Neural progenitor cell (in vitro differentiated cells): ENCODE measurements at places on chromosomes 5 and 9.

GRCh38 chr5:157903117-157903450 is 44.1 kb upstream of the CLINT1 start:
- no peak for DNase-seq

DNA sequence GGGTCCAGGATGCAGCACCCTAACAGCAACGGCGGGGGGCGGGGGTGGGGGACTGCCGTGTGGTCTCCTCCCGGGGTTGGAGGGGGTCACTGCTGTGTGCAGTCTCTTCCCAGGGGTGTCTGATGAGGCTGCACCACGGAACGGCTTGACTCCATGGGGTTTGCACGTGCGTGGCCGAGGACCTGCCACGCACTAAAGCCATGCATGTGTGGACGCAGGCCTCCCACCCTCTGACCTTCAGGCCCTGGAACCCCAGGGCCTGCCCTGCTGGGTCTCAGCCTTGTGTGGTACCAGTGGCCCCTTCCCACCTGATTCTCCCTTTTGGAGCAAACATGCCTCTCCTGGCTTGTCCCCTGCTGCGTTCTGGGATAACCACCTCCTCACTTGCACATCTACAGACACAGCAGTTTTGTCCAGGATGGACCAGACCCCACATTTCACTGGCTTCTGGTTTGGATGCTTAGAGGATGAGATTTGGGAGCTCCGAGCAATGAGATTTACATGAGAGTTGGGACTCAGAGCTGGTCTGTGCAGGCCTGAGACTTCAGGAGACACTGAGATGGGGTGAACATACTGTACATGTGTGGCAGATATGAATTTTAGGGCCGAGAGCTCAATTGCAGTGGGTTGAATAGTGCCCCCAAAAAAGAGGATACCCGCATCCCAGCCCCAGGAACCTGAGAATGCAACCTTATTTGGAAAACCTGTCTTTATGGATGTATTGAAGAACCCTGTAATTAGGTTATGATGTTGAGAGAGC is 45.8 kb downstream of the SLC12A7 start:
- no peak overlapping the region for H3K4me3 ChIP-seq
- no peaks in the 10 kb centered on the region for H3K4me1 ChIP-seq
- H3K27me3 ChIP-seq: no peaks in the 10 kb centered on the region
- no peaks in the 10 kb centered on the region for H3K36me3 ChIP-seq

GRCh38 chr9:37038302-37038942 is 4.4 kb upstream of the PAX5 start:
- peak overlapping the region; percentile 46 for H3K4me3 ChIP-seq
- H3K36me3 ChIP-seq: no peaks in the 10 kb centered on the region
- peaks cover 72% of the 10 kb centered on the region for H3K4me1 ChIP-seq
- DNase-seq: no peak
- H3K27ac ChIP-seq: no peak overlapping the region

DNA sequence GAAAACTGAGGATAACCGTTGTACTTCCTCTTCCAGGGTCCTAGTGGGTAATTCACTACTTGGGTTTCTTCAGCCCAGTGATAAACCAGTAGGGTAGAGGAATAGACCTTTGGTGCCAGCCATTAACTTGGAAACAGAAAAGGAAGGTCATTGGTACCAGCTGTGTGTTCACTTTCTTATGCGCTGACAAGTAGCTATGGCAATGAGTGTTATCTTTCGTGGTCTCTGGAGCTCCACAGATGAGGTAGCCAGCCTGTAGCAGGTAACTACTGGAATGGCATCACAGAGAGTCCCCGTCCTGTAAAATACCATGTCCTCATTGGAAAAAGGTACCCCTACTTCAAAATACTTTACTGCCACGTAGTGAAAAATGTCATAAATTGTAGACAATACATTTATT is 2.3 kb downstream of the UHRF2 start:
- peak overlapping the region; percentile 99 for H3K4me3 ChIP-seq
- no peak overlapping the region for H3K27ac ChIP-seq
- peaks cover 28% of the 10 kb centered on the region for H3K4me1 ChIP-seq
- DNase-seq: no peak
- H3K36me3 ChIP-seq: no peaks in the 10 kb centered on the region

GRCh38 chr9:129437626-129438323 is 183.1 kb downstream of the C9orf50 start:
- peaks cover 51% of the 10 kb centered on the region for H3K27me3 ChIP-seq
- DNase-seq: peak; percentile 46
- no peaks in the 10 kb centered on the region for H3K36me3 ChIP-seq
- peaks cover 33% of the 10 kb centered on the region for H3K4me1 ChIP-seq

DNA sequence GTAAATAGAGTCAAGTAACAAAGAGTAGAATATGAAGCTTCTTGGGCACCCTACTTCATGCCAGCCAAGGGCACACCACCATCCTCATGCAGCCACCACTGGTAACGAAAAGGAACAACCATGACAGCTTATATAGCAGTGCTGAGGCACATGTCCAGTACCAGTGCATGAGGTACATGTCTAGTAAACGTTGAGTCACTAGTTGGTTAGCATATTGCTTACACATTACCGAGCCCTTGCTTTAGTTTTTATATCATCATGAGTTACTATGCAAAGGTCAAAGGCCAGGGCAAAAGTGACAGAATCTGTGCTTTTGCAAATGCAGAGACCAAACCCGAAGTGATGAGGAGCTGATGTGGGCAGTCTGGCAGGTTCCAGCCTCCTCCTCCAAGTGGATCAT is 147.1 kb upstream of the MAP1B start:
- no peak for DNase-seq
- H3K27ac ChIP-seq: no peak overlapping the region
- H3K27me3 ChIP-seq: no peaks in the 10 kb centered on the region
- no peaks in the 10 kb centered on the region for H3K36me3 ChIP-seq
- no peak overlapping the region for H3K4me3 ChIP-seq
- peaks cover 17% of the 10 kb centered on the region for H3K4me1 ChIP-seq

GRCh38 chr5:90096415-90097081 is 313.0 kb downstream of the CETN3 start:
- H3K4me3 ChIP-seq: no peak overlapping the region
- no peaks in the 10 kb centered on the region for H3K4me1 ChIP-seq
- no peak overlapping the region for H3K27ac ChIP-seq
- H3K36me3 ChIP-seq: no peaks in the 10 kb centered on the region

GRCh38 chr9:135506327-135507103 is 6.0 kb downstream of the MRPS2 start:
- H3K36me3 ChIP-seq: no peaks in the 10 kb centered on the region
- peaks cover 15% of the 10 kb centered on the region for H3K4me1 ChIP-seq
- DNase-seq: peak; percentile 58
- H3K27me3 ChIP-seq: no peaks in the 10 kb centered on the region

DNA sequence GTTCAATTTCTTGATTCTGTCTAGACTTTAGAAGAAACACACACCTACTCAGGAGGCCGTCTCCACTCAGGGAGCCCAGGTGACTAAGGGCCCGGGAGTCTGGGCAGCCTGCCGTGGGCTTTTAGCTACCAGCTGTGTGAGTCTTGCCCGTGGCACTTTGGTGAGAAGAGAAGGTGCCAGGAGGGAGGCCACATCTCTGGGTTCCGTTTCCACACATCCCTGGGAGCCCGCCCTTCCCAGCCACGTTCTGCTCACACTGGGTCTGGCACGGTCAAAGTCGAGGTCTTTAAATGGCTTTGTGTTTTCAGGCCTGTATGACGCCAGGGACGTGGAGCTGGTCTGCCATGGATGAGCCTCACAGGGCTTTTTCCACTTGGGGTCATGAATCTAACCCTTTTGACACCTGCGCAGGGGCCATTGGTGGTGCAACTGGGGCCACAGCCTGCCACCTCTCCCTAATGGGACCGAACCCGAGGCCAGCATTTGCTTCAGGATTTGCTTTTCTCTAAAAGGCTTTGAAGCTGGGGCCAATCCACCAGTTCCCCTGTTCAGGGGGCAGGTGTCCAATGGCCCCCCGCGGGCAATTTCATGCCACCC is 17.2 kb upstream of the FCN2 start:
- H3K27ac ChIP-seq: no peak overlapping the region
- no peaks in the 10 kb centered on the region for H3K27me3 ChIP-seq
- no peaks in the 10 kb centered on the region for H3K36me3 ChIP-seq
- DNase-seq: no peak

DNA sequence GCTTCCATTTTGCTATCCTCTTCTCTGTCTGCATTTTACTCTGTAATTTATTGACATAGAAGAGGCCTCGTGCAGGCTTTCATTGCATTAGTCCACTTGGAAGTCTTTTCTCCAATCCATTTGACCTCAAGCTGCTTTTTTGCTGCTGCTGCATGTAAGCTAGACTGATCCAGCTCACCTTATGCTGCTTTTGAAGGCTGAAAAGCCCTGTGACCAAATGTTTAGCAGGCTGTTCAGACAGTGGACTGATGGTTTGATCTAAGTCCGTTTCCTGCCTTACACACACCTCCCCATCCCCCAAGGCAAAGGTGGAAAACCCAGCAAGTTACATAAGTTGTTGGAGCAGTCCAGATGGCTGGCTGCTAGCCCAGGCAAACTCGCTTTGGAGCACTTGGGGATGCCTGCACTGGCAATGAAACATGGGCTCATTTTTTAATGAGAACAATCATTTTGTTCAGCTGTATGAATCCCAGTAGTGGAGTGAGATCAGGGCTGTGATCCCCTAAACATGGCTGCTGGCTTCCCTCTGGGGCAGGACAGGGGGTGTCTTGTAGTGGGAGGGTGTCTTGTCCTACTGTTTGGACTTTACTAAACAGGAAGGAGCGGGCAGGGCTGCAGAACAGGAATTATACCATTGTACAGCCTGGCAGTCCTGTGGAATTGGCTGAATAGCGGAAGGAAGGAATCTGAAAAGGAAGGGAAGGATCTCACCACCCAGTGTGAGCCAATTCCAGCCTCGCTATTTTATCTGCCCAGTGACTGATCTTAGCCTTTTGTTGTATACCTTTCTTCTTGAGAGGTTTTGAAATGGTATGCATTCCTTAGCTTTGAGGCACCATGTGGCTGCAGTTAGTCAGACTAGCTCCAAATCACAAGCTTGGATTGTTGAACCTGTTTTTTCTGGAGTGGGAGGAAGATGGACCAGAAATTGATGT is 212.0 kb downstream of the ARHGAP26 start:
- no peak overlapping the region for H3K4me3 ChIP-seq
- H3K27me3 ChIP-seq: no peaks in the 10 kb centered on the region
- peak; percentile 69 for DNase-seq
- peaks cover 35% of the 10 kb centered on the region for H3K4me1 ChIP-seq
- H3K27ac ChIP-seq: peak overlapping the region; percentile 43

DNA sequence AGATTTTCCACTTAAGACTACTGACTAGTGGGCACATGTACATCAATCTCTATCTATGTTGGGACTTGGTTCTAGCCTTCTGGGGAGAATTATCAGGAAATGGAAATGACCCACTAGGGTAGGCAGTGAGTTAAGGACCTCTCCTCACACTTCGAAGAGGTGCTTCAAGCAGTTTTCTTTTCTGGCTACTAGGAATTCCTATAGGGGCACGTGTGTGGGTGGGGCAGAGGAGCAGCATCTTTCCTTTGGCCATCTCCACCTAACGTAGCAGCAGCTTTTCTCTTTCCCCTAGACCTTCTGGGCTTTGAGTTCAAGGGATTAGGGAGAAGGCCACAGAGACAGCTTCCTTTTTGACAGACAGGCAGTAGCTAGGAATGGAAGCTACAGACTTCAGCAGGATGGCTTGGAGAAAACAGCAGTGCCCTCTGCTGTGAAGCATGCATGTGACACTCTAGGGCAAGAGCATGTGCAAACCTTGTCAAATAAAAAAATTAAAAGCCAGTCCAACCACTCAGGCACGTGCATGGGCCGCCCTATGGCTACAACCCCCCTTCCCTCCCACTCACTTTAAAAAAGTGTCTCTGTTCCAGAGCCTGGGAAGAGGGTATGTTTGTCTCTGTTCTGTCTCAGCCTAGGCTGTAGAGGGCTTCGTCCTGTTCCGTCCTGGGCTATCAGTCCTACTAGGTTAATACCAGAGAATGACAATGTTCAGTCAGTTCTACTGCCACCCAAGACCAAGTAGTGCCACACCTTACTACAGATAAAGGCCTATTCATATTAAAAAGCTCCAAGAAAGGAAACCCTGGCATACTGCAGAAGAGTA is 8.7 kb upstream of the GFRA3 start:
- DNase-seq: peak; percentile 69
- no peak overlapping the region for H3K4me3 ChIP-seq
- no peaks in the 10 kb centered on the region for H3K27me3 ChIP-seq
- H3K4me1 ChIP-seq: no peaks in the 10 kb centered on the region

DNA sequence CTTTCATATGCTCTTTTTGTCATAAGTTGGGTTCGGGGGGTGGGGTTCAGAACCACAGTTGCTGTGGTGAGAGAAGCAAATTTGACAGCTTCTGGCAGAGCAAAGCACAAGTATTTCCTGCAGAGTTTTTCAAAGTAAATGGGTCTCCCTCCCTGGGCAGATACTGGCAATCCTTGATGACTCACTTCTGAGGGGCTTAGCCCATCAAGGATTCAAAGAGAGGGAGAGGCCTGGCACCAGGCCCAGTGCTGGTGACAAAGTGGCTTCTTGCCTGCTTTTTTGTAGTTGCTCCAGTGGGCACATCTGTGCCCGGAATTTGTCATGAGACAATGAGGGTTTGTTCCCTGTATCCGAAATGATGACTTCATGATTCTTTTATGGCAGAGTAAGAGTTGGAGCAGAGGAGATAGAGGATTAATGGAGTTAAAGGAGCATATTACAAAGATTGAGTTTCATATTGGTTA is 46.6 kb upstream of the TNC start:
- no peaks in the 10 kb centered on the region for H3K27me3 ChIP-seq
- peak; percentile 10 for DNase-seq
- no peaks in the 10 kb centered on the region for H3K36me3 ChIP-seq
- H3K4me1 ChIP-seq: no peaks in the 10 kb centered on the region
- no peak overlapping the region for H3K4me3 ChIP-seq

DNA sequence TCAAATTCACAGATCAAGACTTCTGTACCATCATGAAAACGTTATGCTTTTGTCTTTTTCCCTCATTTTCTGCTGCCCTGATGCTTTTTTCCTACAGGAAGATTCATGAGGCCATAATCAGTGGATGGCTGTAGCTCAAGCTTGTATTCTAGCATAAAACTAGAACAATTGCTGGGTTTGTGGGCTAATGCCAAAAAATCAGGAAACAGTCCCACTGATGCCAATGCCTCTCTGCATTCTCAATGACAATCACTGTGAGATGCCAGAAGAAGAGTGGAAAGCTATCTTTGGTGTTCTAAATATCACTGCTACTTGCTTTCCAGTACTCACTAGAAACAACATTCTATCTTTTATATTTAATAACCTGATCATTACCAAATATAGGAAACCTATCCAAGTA is 33.3 kb upstream of the FAM170A start:
- no peaks in the 10 kb centered on the region for H3K36me3 ChIP-seq
- no peaks in the 10 kb centered on the region for H3K27me3 ChIP-seq
- H3K27ac ChIP-seq: no peak overlapping the region
- no peak for DNase-seq
- H3K4me1 ChIP-seq: no peaks in the 10 kb centered on the region
- no peak overlapping the region for H3K4me3 ChIP-seq

GRCh38 chr5:873328-873727 is 19.3 kb downstream of the BRD9 start:
- no peaks in the 10 kb centered on the region for H3K4me1 ChIP-seq
- H3K36me3 ChIP-seq: no peaks in the 10 kb centered on the region
- no peaks in the 10 kb centered on the region for H3K27me3 ChIP-seq
- H3K4me3 ChIP-seq: no peak overlapping the region
- DNase-seq: no peak

GRCh38 chr5:139266236-139266635 is 27.3 kb upstream of the MATR3 start:
- H3K27ac ChIP-seq: no peak overlapping the region
- no peak for DNase-seq
- no peaks in the 10 kb centered on the region for H3K27me3 ChIP-seq

- H3K36me3 ChIP-seq: no peaks in the 10 kb centered on the region
- no peaks in the 10 kb centered on the region for H3K4me1 ChIP-seq
- no peak overlapping the region for H3K4me3 ChIP-seq
- peak; percentile 64 for DNase-seq
Observed at GRCh38 chr5:36777105-36777757, 99.3 kb upstream of the NIPBL start.

- H3K4me3 ChIP-seq: no peak overlapping the region
- no peaks in the 10 kb centered on the region for H3K4me1 ChIP-seq
- DNase-seq: no peak
Observed at GRCh38 chr5:106376522-106376921, 1294.2 kb downstream of the EFNA5 start.
